Calu3 (cell line): ENCODE measurements at places on chromosomes 7 and 10. TPM values are rescaled to one million over a fixed set of nuclear protein-coding genes. Genes with fewer than 3 reads are reported as not detected.

DNA sequence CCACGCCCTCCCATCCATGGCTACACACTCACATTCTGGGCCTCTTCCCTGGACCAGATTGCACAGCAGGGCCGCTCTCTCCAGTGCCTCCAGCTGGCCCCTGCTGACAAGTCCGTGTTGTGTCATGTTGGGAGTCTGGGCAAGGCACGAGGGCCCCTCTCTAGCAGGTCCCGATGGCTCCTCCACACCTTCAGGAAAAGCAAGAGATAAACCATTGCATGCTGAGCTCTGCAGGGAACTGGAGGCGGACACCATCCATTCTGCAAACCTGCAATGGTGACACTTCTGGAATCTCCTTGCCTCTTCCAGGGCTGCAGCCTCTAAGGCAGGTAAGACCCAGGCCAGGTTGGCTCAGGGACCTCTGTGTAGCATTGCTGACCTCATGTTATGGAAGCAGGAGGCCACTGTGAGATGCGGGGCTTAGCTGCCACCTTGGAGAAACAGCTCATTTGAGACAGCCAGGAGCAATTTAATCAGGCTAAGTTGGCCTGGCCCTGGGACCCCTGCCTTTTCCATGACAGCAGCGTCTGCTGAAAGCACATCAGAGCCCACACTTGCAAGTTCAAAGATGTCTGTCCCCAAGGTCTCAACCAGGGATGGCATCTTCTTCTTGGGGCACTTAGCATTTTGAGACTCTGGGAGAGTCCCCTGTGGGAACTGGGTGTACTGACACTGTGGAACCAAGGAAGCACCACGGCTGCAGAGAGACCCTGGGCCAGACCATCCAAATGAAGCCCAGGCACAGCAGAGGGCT lies 34.2 kb upstream of the LEP start:
- peaks cover 61% of the 10 kb centered on the region for H3K27me3 ChIP-seq
- no peak overlapping the region for H3K4me3 ChIP-seq
- no peaks in the 10 kb centered on the region for H3K4me1 ChIP-seq
- no peak overlapping the region for H3K27ac ChIP-seq
- no peaks in the 10 kb centered on the region for H3K36me3 ChIP-seq

- no peak overlapping the region for H3K4me3 ChIP-seq
- peaks cover 53% of the 10 kb centered on the region for H3K27me3 ChIP-seq
- H3K36me3 ChIP-seq = no peaks in the 10 kb centered on the region
- peaks cover 7% of the 10 kb centered on the region for H3K4me1 ChIP-seq
- peak; percentile 54 for DNase-seq
These were observed 83.7 kb downstream of the SLC16A9 start for GRCh38 chr10:59625721-59626522.

The KIAA1549 gene
- total RNA-seq = 7.2 and 10.4 TPM in 2 replicates

The PTN gene
- 0.35 and 0.54 TPM in 2 replicates for total RNA-seq

The WNT2 gene
- not detected in 2 replicates for total RNA-seq

DNA sequence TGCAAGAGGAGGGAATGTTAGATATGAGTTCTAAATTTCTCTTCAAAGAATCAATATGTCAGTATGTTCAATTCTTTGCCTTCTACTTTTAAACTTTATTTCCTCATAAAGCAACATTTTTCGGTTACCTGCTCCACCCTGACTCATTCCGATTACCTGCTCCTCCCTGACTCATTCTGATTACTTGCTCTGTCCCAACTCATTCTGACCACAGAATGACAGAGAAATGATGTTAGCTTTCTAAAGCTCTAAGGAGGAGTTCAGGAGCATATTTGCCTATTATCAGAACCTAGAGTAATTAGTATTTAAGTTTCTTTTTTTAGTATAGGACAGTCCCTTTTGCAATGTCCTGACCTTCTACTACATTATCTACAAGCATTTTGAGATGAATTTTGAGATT lies 24.5 kb upstream of the PPP1R9A start:
- H3K4me3 ChIP-seq = no peak overlapping the region
- no peak overlapping the region for H3K27ac ChIP-seq
- H3K27me3 ChIP-seq = no peaks in the 10 kb centered on the region
- H3K36me3 ChIP-seq = peaks cover 1% of the 10 kb centered on the region

DNA sequence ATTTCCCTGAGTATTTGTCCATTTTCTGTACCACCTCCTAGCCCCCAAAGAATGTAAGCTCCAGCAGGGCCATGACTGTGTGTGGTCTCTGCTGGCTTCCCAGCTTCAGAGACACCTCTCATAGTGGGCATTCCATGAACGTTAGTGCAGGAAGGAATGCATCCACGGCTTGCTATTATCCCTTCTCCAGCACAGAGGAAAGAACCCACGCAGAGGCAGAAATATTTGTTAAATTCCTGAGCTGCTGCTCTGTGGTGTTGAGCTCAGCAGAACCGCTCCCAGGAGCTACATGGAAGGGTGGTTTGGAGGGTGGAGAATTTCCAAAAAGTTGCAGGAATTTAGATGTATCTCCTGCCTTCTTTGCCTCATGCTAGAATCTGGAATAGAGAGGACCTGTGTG lies 275.2 kb downstream of the POU6F2 start:
- H3K4me1 ChIP-seq = no peaks in the 10 kb centered on the region
- no peak overlapping the region for H3K4me3 ChIP-seq
- no peaks in the 10 kb centered on the region for H3K36me3 ChIP-seq
- H3K27ac ChIP-seq = no peak overlapping the region
- no peak for DNase-seq
- H3K27me3 ChIP-seq = peaks cover 53% of the 10 kb centered on the region
